ENCODE measurements at places on chromosomes 2 and 18.
A peak's percentile ranks its signal among the peaks of the same experiment; 100 is the strongest.

DNA sequence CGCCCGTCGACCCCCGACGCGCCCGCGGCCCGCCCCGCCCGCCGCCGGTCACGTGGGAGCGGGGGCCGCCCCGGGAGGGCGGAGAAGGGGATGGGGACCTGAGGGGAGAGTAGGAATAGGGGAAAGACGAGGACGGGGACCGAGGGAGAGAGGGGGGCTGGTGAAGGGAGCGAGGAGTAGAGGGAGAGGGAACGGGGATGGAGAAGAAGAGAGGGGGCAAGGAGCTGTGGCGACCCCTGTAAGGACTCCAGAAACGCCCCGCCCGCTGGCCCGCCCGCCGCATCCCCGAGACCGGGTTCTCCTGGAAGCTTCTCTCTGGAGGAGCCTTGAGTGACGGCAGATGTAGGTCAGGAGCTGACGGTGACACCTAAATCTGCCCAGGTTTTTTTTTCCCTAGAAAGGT is 615 bp downstream of the ADNP2 start:
- peak; percentile 34 for DNase-seq

- no peak for DNase-seq
Observed at GRCh38 chr2:144239306-144239705, 280.6 kb downstream of the ZEB2 start.

- no peak for DNase-seq
Observed at GRCh38 chr18:56574861-56575260, 63.5 kb downstream of the TXNL1 start.

GRCh38 chr2:7777668-7778067 is 860.5 kb downstream of the RNF144A start:
- DNase-seq = no peak

DNA sequence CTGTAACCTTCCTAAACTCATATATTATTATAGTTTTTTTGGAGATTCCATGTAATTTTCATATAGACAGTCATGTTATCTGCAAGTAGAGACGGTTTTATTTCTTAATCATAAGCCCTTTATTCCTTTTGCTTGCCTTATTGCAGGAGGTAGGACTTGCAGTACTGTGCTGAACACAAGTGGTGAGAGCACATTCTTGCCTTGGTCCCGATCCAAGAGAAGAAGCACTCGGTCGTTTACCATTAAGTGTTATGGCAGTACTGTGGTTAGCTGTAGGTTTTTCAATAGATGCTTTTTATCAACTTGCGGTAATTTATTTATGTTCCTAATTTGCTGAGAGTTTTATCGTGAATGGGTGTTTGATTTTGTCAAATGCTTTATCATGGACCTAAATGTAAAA is 305.7 kb downstream of the DYSF start:
- DNase-seq = no peak

- DNase-seq = no peak
Observed at GRCh38 chr2:213286161-213286560, 1.9 kb downstream of the SPAG16 start.

DNA sequence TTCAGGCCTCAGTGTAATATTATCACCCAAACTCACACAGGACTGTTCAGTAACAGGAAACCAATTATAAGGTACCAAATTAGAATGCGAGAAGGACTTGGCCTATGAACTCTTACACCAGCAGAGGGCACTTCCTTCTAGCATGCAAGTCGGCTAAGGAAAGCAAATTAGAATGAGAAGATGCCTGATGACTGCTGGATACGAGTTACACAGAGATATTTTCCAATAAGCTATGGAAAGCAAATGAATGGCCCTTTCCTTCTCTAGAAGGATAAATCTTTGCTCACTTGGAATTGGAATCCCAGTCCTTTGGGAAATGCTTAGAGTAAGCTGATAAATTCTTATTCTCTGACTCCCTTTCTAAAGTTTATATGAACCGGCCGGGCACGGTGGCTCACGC is 109.8 kb downstream of the AP1S3 start:
- no peak for DNase-seq

DNA sequence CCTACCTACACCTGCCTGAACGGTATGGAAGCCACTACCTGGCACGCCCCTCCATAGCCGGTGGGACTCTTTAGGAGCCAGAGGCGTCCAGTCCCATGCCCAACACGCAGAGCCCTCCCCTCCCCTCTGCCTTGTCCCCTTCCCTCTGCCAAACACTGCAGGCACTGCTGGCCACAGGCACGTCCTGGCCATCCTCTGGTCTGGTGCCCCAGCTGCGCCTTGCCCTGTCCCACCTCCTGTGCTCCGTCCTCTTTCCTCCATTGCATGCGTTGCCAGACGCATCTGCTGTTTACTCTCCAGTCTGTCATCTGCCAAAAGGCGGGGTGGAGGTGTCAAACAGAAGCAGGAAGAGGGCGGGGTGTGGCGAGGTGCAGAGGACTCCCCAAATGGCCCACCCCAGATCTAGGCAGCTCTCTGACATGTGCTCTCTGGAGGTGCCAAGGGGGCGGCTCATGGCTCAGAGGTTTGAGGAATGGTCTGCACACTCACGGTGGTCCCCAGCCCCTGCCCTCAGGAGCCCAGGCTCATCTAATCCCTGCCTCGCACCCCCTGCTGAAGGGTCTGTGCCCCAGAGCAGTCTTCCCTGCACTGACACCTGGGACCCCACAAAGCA is 45.1 kb downstream of the HS6ST1 start:
- DNase-seq = no peak

- no peak for DNase-seq
Observed at GRCh38 chr2:3154700-3155099, 222.9 kb downstream of the EIPR1 start.

DNA sequence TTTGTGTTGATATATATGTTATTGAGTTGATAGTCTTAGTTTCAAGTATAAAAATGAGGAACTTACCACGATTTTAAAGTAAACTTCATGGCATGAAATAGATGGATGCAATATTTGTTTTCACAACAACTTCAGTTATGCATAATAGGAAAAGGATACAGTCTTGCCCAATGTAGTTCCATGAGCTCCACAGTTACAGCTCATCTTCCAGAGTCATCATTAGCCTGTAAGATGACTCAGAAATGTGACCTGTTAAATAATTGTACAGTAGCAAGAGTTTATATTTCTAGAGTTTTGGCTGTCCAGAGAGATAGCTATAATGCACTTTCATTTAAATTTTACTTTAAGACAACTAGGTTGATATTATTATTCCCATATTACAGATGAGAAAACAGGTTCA is 80.9 kb upstream of the ARHGAP28 start:
- DNase-seq = no peak

- DNase-seq = peak; percentile 19
Observed at GRCh38 chr2:222468346-222468745, 44.0 kb downstream of the SGPP2 start.

DNA sequence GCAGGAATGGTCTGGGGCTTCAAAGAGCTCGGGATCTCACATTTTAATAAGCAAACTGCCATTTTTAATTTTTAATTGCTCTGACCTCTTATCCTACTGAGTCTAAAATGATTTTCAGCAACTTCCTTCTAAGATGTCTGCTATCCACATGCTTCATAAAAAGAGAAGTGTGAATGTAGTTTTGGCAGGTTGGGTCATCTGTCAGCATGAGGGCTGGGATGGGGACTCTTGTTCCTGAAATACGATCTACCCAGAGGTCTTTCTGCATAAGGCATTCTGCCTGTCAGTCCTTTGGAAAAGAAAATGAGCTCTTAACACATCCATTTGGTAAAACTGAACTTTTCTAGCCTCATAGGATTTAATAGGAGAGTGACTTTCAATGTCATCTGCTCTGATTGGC is 252.8 kb upstream of the APCDD1 start:
- no peak for DNase-seq

DNA sequence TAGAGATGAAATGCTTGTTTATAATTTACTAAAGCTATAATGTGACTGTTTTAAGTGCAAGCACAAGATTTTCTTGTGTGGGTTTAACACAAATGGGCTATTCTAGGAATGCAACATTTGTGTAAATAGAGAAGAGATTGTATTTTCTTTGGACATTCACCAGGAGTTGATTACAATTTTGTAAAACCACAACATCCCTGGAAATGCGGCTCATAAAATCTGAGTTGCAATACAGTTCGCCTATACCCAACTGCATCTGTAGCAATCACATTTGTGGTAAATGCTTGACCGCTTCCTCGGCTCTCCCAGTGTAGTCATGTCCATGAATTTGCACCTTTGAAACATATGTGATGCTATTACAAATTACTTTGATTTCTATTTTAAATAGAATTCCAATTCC is 348.7 kb upstream of the CDH20 start:
- no peak for DNase-seq

DNA sequence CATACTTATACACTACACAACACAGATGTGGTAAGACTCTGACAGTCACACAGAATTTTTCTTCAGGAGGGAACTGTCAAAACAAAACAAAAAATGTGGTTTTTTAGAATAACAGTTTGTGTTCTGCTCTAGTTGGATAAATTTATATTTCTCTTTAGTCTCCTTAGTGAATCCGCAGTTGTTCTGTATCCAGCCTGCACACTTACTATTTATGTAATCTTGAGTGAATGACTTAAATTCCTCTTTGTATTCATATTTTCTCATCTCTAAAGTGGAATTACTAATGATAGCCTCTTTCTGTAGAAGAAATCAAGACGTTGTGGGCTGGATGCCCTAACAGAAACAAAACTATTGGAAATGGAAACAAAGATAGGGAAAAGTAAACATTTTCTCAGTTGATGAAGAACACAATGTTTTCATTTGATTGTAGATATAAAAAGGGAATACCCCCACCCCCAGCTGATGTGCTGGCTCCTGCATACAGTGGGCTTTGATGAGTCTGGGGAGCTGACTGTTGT is 375.2 kb downstream of the TRIB2 start:
- DNase-seq = no peak

GRCh38 chr2:152557273-152557888 is 159.9 kb downstream of the PRPF40A start:
- DNase-seq = no peak

DNA sequence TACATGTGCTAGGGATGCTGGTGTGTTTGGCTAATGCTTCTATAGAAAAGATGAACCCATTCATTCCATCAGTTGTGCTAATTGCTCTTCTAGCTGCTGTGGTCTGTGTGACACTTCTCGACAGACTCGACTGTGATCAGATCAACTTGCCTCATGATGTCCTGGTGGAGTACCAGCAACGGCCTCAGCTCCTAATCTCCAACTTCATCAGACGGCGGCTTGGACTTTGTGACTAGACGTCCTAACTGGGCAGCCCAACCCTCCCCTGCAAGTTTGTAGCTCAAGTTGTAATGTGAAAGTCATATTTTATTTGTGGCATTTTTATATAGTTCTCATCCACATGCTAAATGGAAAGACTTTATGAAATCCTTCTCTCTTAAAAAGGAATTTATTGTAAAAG is 33.0 kb downstream of the UPP2 start:
- DNase-seq = no peak

DNA sequence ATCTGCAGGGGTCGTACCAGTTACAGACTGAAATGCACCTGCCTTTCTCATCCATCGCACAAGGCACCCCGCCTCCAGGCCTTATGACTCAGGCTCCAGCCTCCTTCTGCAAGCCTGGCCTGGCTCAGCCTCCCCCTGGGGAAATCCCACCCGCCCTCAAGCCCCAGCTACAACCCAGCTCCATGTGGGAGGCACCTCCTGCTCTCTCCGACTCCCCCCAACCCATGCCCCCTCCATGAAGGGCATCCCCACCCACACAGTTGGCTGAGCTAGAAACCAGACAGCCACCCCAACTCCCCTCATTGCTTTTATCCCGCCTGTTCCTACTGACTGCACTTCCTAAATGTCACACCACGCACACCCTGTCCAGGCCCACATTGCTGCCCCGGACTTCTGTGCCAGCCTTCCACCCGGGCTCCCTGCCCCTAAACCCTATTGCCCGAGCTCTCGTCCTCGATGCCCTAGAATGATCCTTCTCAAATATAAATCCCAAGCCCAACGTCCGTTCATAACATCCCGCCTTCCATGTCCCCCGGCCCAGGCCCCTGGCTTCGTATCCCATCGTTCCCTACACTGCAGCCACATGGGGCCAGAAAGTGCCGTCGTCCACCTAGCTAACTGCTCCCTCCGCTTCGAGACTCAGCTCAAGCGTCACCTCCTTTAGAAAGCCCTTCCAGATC is 9.9 kb downstream of the DNMT3A start:
- no peak for DNase-seq

- DNase-seq = no peak
Observed at GRCh38 chr2:106192752-106193689, 1.1 kb downstream of the UXS1 start.

DNA sequence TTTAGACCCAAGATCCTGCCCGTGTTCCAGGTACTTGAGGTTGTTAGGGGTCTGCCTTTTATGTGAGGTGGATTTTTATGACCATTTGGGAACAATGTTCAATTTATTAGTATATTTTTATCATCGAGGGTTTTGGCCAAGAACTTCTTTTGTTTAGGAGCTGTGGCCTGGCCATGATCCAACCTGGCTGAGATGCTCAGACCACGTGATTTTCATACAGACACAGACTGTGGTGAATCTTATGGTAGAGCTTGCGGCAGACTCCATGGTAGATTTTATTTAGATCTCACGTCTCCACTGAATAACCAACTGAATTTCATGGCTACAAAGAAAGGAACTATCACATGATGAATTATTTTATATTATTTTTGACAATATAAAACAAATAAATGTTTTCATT is 405.5 kb upstream of the VWC2L start:
- DNase-seq = no peak

DNA sequence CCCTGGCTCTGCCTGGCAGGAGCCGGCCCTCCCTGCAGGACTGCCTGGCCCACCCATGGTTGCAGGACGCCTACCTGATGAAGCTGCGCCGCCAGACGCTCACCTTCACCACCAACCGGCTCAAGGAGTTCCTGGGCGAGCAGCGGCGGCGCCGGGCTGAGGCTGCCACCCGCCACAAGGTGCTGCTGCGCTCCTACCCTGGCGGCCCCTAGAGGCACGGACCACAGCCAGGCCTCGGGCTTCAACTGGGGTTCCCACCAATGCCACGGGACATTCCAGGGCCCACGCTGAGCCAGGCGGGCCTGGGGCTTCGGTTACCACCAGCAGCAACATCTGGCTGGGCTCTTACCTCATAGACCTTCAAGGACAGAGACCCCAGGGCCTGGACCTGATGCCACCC is 6.1 kb upstream of the GMPPA start:
- DNase-seq = no peak

DNA sequence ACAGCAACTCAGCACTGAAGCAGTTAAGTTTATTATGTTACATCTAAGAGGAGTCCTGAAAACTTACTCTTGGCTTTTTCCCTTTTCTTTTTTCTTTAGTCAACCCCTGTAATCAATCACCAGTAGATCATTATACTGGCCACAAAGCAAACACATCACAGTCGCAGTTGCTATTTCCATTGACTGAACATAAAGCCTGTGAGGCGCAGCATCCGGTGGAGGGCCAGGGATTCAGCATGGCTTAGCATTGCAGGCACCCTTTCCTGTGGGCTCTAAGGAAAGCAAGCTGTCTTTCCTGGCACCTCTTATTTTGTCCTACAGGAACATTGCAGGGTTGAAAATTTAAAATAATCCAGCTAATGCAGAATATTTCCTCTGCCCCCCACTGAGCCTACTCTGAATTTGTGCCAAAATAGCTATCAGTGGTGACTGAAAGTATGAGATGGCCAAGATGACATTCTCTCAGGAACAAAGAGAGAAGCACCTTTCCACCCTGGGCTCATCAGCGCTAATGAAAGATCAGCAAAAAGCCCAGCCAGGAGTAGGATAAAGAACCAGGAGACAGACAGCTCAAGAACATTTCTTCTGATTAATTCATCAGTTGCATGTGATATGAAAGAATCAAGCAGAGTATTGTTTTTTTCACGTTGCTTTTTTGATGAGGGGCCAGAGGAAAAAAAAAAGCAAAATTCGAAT is 85.3 kb upstream of the SULT1C3 start:
- DNase-seq = peak; percentile 38

- DNase-seq = no peak
Observed at GRCh38 chr2:24011250-24012104, 1.6 kb downstream of the MFSD2B start.

GRCh38 chr18:24633121-24633520 is 172.7 kb downstream of the HRH4 start:
- DNase-seq = no peak
